ENCODE measurements at places on chromosomes 1 and 21.
A peak's percentile ranks its signal among the peaks of the same experiment; 100 is the strongest.

- DNase-seq, result peak; percentile 77
These were observed 5.7 kb downstream of the TPM3 start for GRCh38 chr1:154186177-154186576.

DNA sequence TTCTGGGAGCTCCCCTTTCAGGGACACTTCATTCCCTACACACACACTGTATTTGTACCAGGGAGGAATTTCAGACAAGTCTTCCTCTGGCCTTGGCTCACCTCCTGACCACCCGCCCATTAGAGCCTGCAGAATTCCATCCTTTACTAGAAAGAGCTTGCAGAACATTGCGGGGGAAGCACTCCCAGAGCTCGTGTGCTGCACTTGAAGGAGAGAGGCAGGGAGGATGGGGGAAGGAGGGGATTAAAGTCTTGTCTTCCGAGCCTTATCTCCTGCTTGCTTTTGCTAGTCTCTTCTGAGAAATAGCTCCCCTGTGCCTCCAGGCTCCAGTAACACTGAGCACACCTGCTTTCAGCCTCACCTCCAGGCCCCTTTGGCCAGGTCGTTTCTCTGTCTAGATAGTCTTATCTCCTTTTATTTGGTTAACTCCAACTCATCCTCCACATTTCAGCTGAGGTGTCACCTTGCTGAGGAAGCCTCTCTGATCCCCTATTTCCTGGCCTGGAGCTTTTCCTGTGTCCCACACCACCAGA lies 62.0 kb downstream of the PCNX2 start:
- no peak for DNase-seq

GRCh38 chr1:155052439-155053395 lies 1.6 kb downstream of the ADAM15 start:
- no peak for DNase-seq

- no peak for DNase-seq
These were observed 32.4 kb upstream of the PTGFRN start for GRCh38 chr1:116877141-116877818.

- DNase-seq, result no peak
These were observed 2.9 kb downstream of the SELENON start for GRCh38 chr1:25802915-25803314.

- no peak for DNase-seq
These were observed 25.5 kb downstream of the TNR start for GRCh38 chr1:175717610-175718540.

DNA sequence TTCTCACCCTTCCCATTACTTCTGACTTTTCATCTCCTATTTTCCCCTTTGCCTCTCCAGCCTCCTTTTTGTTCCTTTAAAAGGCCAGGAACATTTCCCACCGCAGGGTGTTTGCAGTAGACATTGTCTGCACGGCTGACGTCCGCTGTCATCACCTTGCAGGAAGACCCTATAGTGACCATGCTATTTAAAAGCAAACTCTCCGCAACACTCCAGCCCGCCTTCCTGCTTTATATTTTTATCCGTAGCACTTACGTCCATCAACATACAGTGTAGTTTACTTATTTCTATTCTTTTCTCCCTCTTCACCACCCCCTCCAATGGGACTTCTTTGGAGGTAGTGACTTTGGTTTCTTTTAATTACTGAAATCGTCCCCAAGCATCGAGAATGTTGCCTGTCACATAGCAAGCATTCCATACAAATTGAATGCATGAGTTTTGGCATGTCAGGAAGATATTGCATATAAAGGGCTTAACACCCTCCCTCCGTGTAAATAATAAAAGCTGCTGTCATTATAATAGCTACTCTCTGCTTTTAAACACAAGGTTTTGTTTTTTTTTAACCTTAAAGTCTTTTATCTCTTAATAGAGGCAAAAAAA lies 19.8 kb downstream of the SLC25A33 start:
- DNase-seq, result no peak

GRCh38 chr1:113784104-113784779 lies 25.0 kb upstream of the PHTF1 start:
- DNase-seq, result no peak

DNA sequence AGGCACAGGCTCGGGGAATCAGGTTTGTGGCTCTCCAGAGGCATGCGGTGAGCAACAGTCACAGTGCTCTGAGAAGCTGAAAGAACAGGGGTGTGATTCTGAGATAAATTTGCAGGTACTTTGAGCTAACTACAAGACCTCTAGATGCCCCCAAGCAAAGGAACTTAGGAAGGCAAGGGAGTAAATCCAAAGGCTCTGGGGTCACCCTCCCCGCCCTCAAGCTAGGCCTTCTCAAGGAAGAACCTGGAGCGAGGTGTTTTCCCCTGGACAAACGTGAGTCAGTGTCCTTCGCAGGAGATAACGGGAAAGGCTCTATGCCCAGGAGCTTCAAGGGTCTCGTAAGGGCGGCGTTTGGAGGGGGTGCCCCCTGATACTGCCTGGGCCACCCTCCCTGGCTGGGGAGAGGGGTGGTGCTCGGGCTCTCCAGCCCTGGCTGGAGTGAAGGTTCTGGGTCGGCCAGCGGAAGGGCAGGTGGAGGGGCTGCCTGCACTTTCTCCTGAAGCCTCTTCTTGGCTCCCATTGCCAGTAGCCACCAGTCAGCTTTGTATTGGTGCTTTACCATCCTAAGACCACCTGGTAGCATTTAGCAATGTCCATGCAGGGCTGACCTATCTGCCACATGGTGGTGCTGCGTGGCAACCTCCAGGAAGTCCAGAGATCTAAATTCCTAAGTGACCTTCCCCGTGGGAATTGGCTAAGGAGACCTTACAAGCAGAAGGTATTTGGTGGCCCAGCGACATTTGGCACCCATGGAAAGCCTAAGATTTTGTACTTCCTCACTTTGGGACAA lies 44.0 kb downstream of the GPR161 start:
- DNase-seq, result peak; percentile 33

DNA sequence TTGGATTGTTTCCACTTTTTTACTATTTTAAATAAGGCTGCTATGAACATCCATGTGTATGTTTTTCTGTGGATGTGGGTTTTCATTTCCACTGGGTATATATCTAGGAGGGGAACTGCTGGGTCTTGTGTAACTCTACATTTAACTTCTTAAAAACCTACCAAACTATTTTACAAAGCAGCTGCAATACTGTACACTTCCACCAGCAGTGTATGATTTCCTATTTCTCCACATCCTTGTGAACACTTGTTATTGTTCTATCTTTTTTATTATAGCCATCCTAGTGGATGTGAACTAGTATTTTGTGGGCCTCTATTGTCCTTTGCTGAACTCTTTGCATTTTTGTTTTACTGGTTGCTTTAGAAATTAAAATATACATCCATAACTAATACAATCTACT lies 33.4 kb downstream of the DIPK1A start:
- no peak for DNase-seq

GRCh38 chr1:111541721-111542120 lies 38.3 kb upstream of the ADORA3 start:
- DNase-seq, result no peak

DNA sequence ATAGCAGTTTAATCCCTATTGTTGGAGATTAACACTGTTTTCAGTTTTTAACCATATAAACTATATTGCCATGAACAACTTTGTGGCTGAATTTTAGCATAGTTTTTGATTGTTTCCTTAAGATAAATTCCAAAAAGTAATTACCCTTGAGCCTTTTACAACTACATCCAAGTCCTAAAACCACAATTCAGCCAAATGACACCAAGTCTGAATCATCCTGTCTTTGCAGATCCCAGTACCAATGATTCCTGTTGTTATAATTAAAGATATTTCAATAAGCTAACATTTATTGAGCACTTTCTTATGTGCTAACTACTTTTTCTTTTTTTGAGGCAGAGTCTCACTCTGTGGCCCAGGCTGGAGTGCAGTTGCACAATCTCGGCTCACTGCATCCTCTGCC lies 35.6 kb downstream of the IL23R start:
- DNase-seq, result no peak

DNA sequence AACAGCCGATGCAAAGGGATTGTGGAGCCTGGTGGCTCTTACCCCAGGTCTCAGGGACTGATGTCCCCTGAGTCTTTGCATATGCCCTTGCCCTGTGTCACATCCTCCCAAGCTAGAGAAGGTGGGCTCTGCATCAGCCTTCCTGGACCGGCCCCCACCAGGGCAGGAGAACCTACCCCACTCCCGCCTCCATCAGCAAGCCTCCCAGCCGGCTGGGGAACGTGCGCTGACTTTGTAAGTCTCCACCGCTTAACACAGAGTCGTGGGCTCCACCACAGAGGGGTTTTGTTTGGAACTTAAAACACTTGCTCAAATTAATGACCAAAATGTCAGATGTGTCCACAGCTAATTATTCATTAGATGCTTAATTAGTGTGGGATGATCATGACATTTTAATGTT lies 255.2 kb upstream of the VAMP3 start:
- no peak for DNase-seq

- DNase-seq, result peak; percentile 78
These were observed 2.1 kb downstream of the EVA1B start for GRCh38 chr1:36321119-36321951.

GRCh38 chr1:167544447-167545093 lies 9.0 kb downstream of the CREG1 start:
- no peak for DNase-seq

GRCh38 chr1:237032029-237032428 lies 10.0 kb upstream of the RYR2 start:
- DNase-seq, result no peak

Data from iPS DF 6.9 (cell line).